ENCODE measurements at places on chromosomes 3 and 15.

DNA sequence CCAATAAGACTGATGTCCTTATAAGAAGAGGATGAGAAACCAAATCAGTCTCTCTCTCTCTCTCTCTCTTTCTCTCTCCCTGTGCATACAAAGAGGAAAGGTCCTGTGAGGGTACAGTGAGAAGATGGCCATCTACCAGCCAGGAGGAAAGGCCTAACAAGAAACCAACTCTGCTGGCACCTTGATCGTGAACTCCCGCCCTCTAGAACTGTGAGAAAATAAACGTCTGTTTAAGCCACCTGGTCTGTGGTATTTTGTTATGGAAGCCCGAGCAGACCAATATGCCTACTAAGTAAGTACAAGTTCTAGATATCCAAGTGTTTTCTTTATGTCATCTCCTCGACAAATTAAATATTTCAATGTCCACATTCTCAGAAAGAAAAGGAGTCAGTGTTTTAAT lies 44.9 kb upstream of the TMC3 start:
- DNase-seq: peak; percentile 57

DNA sequence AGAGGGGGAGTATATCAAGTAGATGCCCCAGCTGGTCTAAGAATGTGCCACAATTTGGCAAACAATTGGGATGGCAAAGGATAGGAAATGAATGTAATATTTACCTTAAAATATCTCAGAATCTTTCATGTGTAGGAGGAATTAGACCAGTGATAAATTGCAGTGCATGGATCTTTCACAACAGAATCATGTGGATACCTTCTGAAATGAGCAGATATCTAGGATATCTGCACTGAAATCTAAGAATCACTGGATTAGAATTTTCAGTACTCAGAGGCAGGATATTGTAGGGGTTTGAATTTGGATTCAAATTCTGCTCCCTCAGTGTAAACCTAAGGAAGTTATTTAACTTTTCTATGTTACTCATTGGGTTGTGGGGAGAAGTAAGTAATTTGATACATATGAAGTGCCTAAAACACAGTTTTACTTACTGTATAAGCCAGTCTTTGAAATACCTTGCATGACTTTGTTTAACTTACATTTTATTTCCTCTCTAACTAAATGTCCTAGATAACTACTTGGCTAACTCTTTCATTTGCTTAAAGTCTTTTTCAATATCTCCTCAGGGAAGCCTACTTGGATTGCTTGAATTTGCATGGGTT lies 8.8 kb downstream of the IL1RAP start:
- no peak for DNase-seq

DNA sequence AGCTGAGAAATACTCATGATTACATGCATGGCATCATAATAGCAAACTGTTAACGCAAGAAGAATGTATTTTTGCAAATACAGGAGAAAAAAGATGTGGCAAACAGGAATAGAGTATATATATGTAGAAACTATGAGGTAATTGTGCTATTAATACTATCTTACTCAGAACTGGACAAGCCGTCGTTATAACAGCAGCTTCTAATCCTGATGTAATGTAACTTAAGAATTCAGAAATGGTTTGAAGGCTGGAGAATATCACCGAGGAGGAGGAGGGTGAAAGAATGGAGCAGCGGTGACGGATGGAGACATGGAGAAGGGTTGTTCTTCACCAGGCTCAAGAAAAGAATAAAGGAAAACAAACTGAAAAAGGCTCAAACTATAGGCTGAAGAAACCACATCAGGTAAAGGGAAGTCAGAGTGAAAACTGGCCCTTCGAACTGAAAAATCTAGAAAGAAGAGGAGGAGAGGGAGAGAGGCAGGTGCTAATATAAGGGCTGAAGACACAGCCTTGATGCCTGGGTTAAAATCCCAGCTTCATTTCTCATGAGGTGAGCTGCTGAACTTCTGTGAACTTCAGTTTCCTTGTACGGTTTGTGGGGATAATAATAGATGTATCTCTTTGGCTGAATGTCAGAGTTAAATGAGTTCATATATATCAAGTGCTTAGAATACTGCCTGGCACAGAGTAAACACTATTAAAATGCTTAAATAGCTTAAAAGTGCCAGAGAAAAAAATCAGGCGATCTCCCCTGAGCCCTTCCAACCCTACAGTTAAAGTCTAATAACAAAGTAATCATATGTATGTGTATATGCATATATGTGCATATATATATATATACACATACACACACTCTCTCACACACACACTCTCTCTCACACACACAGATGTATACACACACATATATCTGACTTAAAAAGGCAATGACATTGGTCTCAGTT lies 43.9 kb downstream of the GOLIM4 start:
- no peak for DNase-seq

GRCh38 chr3:177441813-177442646 lies 244.7 kb upstream of the TBL1XR1 start:
- DNase-seq: no peak

DNA sequence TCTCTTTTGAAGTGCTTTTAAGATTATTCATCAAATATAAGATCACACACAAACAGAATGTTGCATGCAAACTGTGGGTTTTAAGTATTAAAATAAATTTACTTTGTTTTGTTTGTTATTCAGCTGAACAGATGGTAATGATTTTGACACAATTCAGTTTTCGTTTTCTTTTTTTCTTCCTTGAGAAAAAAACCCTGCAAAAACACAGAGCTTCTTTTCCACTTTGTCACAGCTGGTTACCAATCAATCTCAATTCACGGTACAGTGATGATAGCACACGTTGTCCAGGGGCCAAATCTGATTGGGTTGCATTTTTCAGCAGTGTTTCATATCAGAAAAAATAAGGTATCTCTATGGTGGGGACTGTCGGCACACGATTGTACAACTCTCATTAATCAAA lies 473.6 kb downstream of the ROBO2 start:
- DNase-seq: no peak

DNA sequence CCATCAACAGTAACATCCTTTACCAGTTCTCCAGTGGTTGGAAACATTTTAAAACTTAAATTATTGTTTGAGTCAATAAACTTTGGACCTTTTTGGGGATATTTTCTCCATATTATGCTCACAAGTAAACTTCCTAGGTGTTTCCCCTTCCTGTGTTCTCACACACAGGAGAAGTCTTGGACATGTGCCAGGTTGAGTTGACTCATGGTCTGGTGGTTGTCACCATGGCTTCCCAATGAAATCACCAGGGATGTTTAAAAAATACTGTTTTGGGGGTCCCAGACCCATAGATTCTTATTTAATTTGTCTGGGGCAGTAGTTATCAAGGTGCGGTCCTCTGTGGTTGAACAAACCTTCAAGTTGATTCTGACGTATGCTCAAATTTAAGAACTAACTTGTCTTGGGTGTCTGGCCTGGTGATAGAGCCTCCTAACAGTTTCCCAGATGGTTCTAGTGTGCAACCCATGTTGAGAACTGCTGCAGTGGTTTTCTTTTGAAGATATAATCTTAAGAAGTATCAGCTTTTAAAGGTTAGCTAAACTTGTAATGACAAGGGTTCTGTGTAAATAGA lies 291.8 kb downstream of the EDEM1 start:
- DNase-seq: no peak

DNA sequence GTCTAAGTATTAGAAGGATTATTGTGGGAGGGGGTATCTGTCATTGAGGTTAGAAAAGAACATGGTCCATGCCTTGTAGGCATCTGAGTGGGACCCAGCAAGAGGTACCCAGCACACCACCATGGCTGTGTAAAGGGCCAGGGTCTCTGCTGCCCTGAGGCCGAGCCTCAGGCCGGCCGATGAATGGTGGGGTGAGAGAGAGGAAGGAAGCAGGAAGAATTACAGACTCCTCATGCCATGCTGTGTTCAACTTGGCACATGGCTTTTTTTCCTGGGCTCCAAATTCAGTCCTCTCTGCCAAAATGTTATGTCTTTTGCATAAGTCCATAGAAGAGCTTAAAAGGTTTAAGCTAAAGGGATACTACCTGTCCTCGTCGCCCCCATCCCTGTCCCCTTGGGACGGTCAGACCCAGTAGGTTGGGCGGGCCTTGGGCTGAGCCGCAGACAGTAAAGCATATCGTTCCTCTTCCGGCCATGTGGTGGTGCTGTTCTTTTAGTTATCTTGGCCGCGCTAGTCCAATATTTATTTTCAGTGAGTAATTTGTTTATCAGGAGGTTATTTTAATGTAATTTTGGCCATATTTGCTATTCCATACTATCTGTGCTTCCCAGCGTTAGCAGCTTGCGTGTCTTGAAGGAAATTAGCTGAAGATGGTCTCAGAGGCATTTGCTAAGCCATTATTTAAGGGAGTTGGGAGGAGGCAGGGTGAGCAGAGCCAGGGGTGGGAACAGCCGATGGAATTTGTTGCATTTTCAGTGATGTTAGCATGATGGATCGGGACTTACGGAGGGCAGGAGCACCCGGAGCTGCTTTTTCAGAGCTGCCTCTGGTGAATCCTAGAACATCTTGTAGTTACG lies 152.4 kb downstream of the AGBL1 start:
- no peak for DNase-seq

DNA sequence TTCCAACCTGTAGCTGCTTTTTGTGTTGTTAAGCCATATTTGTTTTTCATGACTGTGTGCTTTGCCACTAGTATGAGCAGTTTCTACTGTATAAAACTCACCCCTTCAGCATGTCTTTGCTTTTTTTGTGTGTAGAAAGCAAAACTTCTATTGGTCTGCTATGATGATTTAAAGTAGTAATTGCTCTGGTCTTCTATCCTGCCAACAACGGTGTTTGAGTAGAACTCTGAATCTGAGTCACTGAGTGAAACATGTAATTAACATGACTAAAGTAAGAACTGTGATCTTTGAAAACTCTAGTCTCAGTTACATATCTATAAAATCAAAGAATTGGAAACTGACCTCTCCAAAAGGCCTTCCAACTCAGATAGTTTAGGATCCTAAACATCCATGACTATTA lies 133.6 kb downstream of the TPRG1 start:
- DNase-seq: no peak

GRCh38 chr3:129239991-129240390 lies 9.4 kb upstream of the COPG1 start:
- no peak for DNase-seq
